NCI-H1694 treated with DMSO at 0.1 percent for 48 hours (cell line): ENCODE measurements at places on chromosomes 6 and 20.

- DNase-seq: no peak
Measured at GRCh38 chr6:159973951-159974350, 5.1 kb downstream of the IGF2R start.

DNA sequence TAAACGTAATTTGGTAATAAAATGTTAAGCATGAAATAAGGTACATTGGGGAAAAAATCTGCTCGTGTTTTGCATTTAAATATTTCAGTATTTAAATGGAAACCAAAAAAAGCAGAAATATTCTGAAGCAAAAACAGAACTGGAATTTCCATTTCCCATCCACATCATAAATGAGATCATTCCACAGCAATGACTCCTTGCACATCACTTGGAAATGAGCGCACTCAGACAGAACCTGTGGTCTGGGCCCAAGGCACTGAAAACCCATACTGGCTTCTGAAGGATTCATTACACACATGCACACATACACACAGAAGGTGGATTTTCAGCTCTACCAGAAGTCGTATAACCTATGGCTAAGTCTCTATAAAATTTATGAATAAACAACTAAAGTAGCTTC lies 174.8 kb downstream of the IBTK start:
- no peak for DNase-seq

DNA sequence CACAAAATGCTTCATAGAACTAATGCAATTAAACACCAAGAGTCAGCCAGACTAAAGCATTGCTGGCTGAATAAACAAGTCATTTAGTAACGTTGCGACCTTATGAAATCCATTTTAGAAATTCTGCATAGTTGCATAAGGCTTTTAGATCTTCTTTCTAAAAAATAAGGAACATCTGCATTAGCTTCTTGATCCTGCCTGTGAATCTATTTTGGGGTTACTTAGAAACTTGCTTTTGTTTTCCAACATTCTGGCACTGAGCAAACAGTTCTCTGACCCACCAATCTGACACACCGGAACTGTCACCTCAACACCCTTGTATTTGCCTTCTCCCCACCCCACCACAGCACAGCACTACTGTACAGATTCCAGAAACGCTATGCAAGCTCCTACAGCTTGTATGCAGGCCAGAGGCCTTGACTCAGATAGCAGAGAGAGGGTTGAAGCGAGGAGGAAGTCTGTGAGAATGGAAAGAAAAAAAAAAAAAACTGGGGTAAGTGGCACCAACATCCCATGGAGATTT lies 55.0 kb downstream of the KIF13A start:
- DNase-seq: no peak

DNA sequence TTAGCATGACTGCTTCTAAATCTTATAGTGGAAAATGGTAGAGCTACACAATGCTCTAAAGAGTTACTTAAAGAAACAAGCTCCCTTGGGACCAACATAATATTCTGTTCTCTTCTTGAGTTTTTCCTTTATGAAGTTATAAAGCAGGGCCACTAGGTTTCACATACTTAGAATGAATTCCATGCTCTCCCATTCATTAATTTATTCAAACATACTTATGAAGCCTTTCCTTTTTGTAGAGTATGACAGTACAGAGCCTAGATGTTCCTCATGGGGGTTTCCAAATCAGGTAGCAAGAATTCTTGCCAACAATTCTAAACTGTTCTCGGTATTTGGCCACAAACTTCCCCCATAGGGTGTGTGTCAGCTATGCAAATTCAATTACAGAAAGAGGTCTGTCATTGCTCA lies 20.6 kb upstream of the FABP7 start:
- DNase-seq: no peak

DNA sequence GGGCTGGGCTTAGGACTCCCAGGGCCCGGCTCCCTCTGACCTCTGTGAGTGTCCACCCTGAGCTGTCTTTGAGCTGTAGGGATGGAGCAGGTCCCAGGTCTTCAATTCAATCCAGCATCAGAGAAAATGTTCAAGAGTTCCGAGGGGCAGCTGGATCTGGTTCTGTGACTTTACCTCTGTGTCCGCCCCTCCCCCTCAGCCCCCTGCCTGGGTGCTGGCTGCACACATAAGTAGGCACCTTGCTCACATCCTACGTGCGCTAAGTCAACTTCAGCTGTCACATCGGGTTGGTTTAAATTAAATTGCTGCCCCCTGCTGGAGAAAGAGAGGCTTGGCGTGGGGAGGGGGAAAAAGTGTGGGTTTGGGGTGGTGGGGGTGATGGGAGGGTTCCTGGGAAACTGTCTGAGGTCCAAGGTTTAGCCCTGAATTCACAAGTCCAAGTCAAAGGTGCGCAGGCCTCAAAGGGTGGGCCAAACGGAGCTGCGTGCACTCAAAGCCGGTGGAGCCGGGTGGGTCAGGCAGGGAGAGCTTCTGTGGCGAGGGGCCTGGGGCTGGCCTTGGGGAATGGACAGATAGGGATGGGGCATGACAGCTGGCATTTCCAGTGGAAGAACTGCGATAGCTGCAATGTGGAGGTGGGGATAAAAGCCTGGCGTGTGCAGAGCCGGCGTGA lies 3.0 kb downstream of the WFDC5 start:
- DNase-seq: no peak

- DNase-seq: no peak
Measured at GRCh38 chr20:55936209-55936595, 69.1 kb downstream of the CBLN4 start.

- DNase-seq: no peak
Measured at GRCh38 chr6:104527311-104527710, 332.4 kb downstream of the HACE1 start.

- DNase-seq: no peak
Measured at GRCh38 chr6:101936516-101936915, 543.0 kb downstream of the GRIK2 start.

- no peak for DNase-seq
Measured at GRCh38 chr20:63061771-63062100, 55.0 kb upstream of the BHLHE23 start.

GRCh38 chr20:1333462-1334369 lies 4.8 kb upstream of the SDCBP2 start:
- no peak for DNase-seq

- DNase-seq: no peak
Measured at GRCh38 chr6:86683132-86683908, 254.0 kb upstream of the HTR1E start.

DNA sequence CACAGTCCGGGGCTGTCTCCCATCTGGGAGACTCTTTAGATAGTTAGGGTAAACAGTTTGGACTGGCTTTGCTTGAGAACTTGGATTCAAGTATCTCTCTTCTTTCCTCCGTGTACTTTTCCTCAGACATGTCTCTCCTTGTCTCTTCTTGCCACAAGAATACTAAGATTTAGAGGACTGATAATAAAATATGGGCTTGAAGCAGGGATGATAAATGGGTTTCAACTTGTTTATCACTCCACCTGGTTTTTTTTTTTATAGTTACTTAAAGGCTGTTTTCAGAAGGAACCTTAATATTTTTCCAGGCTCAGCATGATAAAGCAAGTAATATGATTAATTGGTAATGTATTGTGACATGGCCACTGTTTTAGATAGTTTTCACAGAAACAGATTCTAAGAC lies 40.9 kb upstream of the KIF13A start:
- DNase-seq: no peak

GRCh38 chr6:81762606-81763005 lies 10.1 kb upstream of the TENT5A start:
- no peak for DNase-seq

GRCh38 chr6:122589115-122589514 lies 21.1 kb upstream of the PKIB start:
- no peak for DNase-seq

GRCh38 chr6:63709148-63709547 lies 73.5 kb downstream of the PHF3 start:
- no peak for DNase-seq

DNA sequence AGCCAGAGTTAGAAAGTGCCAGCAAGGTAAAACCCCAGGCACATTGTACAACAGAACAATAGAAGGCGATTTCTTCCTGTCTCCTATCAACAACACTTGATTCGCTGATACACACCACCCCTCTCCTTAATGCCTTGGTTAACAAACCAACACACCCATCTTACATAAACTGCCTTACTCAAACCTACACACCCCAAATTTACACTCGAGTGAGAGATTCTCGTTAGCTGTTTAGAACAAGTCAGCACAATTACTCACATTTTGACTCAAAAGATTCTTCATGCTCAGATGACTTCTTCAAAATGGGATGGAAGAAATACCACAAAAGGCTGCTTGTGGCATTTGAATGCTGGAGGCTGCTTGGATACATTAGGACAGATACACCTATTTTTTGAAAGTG lies 80.0 kb upstream of the FOXQ1 start:
- no peak for DNase-seq
